Stimulated activated CD4-positive, alpha-beta T cell treated with anti-CD3 and anti-CD28 coated beads, TNF-alpha, amount 100 ng/mL, for 1 hour (primary cell): ENCODE measurements at places on chromosomes 13 and 19.
A peak's percentile ranks its signal among the peaks of the same experiment; 100 is the strongest.

DNA sequence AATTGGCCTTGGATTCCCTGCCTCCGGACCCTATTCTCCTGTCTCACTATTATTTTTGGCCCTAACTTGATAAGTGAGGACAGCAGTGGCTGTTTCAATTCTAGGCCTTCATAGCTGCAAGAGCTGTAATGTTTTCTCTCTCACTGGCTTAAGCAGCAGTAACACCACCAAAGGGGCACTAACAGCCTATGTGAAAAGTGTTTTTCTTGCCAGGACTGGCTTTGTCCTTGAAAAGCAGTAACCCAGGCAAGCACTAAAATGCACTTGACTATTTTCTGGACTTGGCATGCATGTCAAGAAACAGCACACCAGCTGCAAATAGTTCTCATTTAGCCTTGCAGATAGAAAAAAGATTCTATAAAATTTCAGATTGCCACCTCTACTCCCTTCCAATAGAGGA lies 9.3 kb upstream of the FBXL3 start:
- DNase-seq: no peak

GRCh38 chr19:18987456-18987855 lies 45.9 kb downstream of the SUGP2 start:
- DNase-seq: no peak

DNA sequence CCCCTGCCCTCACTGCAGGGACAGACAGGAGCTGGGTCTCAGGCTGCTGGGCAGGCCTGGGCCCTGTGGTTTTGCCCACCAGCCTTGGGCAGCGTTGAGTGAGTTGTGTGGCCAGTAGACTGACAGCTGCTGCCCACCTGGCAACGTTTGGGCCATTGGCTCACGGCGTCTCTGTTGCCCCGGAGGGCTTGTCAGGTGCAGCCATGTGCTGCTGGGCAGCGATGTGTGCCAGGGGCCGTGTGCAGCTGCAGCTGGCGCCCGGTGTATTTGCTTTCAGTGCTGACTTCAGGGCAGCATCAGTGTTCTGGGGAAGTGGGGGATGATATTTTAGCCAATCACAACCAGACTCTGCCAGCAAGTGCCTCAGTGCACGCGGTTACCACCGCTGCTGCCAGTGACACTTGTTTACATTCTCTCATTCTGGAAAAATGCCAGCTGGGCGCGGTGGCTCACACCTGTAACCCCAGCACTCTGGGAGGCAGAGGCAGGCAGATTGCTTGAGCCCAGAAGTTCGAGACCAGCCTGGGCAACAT lies 10.6 kb downstream of the FZR1 start:
- no peak for DNase-seq

GRCh38 chr19:4258181-4258580 lies 11.3 kb downstream of the YJU2 start:
- DNase-seq: no peak

GRCh38 chr19:30686826-30687566 lies 314.8 kb downstream of the ZNF536 start:
- DNase-seq: no peak

- no peak for DNase-seq
These were observed 14.5 kb upstream of the KPTN start for GRCh38 chr19:47498561-47498960.

GRCh38 chr19:40552848-40553247 lies 23.8 kb upstream of the SHKBP1 start:
- DNase-seq: no peak

- DNase-seq: peak; percentile 5
These were observed at the start of gene ZNF221 for GRCh38 chr19:43950834-43951645. Gene ZNF221 (plus strand): TSS chr19:43951228. CDS start chr19:43962727, 11,499 bp downstream.

GRCh38 chr13:66461021-66461420 lies 769.1 kb downstream of the PCDH9 start:
- no peak for DNase-seq

GRCh38 chr13:81874253-81874652 lies 1533.3 kb upstream of the SPRY2 start:
- no peak for DNase-seq

- DNase-seq: no peak
These were observed 15.1 kb downstream of the SMG9 start for GRCh38 chr19:43739439-43740235.

DNA sequence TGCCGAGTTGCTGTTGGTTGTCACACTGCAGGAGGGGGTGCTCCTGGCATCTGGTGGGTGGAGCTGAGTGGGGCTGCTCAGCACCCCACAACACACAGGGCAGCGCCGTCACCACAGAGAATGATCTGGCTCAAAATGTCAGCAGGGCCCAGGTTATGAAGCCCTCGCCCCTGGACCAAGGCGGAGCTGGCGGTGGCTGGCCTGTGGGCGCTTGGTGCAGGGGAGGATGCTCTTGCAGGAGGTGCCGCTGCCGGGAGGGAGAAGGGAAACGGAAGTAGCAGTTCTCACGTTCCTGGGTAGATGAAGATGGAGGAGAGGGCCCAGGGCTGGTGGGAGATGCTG lies 14.2 kb upstream of the LENG8 start:
- DNase-seq: no peak

- no peak for DNase-seq
These were observed 5.0 kb downstream of the FOSB start for GRCh38 chr19:45472563-45473366.

DNA sequence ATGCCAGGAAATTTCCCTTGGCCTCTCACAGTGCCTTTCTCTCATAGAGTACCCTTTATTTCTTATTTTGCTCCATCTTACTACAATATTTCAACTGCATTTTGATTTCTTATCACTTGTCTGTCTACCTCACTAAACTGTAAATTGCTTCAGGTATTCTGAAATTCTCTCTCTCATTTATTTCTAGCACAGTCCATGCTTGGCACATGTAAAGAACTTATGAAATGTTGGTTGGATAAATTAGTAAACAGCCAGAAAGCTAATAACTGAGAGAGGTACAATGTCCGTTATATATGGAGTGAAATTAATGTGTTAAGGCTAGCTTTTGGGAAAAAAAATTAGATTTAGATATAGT lies 138.3 kb upstream of the RFC3 start:
- DNase-seq: no peak
